ENCODE measurements at places on chromosomes 3 and 15.

DNA sequence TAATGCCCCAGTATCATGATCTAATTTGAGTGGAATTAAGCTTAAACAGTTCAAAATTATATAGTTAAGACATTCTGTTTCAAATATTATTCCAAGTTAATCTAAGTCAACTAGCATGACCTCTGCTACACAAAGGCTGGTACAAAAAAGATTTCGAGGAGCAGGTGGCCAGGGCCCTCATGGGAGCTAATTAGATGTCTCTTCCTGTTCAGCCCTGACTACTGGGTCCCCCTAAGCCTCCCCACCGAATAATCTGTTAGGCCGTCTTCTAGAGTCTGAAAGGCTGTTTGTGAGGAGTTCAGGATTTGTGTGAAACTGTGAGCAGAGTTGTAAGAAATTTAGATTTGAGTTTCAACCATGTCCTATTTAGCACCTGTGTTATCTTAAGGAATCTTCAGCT, 75.4 kb downstream of the PPM1L start:
- no peak for DNase-seq

DNA sequence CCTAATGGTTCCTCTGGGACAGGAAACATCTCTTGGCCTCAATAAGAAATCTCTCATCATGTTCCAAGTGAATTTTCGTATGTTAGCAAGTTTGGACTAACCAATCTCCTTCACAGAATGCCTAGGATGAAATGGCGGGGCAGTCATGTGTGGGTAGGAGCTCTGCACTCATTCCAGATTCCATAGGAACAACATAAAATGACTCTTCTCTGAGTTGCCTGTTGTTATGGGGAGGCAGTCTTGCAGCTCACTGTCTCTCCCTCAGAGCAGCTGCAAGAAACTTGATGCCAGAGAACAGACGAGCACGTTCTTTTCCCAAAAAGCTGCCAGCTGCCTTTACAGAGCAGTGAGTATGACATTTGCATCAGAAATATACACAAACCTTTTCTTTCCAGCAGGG, 34.1 kb downstream of the SPATA12 start:
- peak; percentile 50 for DNase-seq

GRCh38 chr15:58573270-58573669, 141.5 kb downstream of the LIPC start:
- no peak for DNase-seq

GRCh38 chr3:121155028-121155427, 247.0 kb downstream of the STXBP5L start:
- DNase-seq: peak; percentile 0

- DNase-seq: no peak
Observed at GRCh38 chr15:37070686-37071085, 29.7 kb downstream of the MEIS2 start.

GRCh38 chr3:153232851-153233271, 70.8 kb downstream of the RAP2B start:
- peak; percentile 83 for DNase-seq

DNA sequence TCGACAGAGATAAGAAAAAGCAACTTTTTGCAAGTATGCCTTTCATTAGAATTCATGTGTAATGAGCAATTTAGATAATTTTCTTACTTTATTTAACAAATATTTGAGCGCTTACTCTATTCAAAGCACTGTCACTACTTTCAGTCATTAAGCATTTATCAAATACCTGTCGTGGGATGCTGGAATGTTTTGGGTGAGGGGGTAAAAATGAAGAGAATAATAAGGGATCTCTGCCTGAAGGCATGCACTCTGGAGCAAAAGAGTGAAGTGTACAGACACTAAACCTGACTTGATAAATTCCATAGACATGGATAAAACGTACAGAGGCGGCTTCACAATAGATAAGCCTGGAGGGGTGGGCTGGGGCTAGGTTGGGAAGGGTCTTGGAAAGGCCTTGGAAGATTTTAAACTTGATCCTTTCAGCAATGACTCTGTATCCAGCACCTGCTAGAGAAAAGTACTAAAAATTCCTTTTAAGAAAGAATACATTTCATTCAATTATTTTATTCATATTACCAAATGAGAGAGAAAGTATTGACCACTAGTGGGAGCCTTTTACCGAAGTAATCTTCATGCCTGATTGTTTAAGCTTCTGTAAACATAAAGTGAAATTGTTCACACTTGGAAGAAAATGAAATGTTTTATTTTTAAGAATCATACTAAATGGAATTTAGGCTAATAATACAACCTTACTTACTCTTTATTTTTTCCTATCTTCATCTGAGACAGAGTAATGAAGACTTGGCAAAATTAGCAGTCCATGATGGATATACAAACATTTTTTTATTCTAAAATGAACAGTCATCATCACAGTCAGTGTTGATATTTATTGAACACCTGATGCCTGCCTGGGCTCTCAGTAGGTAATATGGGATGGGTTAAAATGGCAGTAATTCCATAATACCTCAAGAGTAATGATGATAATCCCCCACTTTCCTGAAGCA, 113.2 kb downstream of the PPP2R3A start:
- DNase-seq: peak; percentile 31

GRCh38 chr3:88410259-88410658, 260.5 kb downstream of the C3orf38 start:
- no peak for DNase-seq

DNA sequence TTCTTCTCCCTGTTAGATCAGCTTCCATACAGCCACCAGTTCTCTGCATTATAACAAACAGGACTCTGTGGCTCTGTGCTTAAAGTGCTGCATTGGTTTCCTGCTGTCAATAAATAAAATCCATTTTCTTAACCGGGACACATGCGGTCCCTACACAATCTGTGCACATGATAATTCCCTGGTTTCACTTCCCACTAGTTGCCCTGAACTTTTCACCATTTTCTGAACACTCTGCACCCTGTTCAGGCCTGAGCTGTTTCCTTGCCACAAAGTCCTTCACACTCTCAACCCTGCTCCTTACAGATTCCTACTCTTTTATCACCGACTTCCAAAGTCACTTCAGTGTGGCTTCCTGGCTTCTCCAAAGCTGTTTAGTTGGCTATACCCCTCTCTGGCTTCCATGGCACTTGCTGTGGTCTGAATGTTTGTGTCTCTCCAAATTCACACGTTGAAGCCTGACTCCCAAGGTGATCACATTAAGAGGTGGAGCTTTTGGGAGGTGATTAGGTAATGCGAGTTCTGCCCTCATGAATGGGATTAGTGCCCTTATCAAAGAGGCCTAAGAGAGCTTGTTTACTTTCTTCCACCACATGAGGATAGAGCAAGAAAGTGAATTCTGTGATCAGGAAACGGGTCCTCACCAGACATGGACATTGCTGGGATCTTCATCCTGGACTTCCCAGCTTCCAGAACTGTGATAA, 233.4 kb downstream of the CHST2 start:
- no peak for DNase-seq

DNA sequence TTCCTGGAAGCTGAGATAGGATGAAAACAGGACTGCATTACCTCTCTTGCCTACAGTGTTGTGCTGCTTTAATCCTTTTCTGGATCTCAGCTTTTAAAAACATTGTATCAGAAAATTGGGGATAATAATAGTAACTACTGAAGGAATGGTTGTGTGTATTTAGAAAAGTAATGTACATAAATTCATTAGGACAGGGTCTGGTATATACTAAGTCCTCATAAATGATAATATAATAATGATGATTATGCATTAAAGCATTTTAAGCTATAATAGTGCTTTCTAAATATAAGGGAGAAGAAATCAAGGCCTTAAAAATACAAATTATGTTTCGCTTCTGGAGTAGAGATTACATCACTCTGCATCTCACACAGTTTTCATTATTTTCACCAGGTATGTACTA, 530.1 kb downstream of the ZNF385D start:
- DNase-seq: no peak

DNA sequence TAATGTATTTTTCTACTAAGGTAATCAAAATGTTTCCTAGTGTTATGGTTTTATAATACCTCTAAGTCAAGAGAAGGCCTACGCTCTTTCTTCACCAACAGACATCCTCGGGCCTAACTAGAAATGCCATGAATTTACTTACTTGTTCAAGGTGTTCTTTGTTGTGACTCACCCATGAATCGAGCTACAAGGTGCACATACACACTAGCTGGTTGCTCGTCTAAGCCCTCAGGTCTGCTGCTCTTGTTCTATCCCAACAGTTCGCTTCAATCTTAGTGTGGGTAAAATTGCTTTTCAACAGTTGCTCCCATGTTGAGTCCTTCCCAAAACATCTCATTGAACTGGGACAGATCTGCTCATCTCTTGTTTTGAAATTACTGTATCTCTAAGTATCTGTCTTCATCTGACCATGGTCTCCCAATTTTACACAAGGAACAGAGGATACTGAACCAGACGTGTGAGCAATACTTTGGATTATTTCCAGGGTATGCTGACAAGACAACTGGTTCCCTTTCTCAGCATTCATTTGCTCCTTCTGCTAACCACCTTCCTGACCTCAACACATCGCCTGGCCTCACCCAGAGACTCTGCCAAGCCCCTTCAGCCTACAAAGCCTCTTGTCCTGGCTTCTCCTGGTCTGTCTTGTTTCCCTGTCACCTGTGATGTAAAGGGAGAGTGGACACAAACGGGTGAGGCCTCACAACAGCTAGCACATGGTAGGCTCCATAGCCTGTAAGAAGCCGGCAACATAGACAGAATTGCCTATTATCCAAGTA, 84.2 kb downstream of the NEDD4 start:
- peak; percentile 85 for DNase-seq

- peak; percentile 79 for DNase-seq
Observed at GRCh38 chr3:172550347-172550943, 27.2 kb upstream of the TNFSF10 start.

- DNase-seq: no peak
Observed at GRCh38 chr3:156718622-156719306, 44.4 kb downstream of the TIPARP start.

- no peak for DNase-seq
Observed at GRCh38 chr3:190371152-190371551, 16.8 kb upstream of the CLDN16 start.

DNA sequence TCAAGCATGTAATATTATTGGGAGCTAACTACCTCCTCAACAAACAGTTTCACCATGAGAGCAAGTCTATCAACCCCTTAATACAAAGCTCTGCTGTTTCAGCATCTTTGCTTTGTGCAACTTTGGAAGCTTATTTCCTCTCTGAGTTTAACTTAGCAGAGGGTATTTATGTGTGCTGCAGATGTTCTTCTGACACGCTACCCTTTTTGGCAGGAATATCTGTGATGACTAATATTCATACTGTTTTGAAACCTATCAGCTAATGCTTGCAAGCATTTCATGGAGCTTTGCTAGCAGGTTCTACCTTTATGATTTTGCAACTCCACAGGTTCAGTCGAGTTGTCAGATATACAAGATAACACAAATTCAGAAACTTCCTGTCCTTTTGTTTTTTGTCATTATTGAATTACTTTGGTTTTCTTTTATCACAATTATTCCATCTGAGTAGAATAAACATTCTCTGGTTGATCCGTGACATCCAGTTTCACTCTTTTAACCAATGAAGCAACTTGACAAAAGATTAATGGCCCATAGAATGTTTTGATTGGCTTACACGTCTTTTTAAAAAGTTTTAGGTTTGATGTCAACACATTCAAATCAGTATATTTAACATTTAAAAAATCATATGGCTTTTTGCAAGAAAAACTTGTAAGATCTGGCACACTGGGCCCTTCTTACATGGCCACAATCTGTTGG, 1.7 kb upstream of the SLC9A9 start:
- DNase-seq: peak; percentile 85

GRCh38 chr3:193908181-193908744, 227.7 kb upstream of the HES1 start:
- DNase-seq: no peak

DNA sequence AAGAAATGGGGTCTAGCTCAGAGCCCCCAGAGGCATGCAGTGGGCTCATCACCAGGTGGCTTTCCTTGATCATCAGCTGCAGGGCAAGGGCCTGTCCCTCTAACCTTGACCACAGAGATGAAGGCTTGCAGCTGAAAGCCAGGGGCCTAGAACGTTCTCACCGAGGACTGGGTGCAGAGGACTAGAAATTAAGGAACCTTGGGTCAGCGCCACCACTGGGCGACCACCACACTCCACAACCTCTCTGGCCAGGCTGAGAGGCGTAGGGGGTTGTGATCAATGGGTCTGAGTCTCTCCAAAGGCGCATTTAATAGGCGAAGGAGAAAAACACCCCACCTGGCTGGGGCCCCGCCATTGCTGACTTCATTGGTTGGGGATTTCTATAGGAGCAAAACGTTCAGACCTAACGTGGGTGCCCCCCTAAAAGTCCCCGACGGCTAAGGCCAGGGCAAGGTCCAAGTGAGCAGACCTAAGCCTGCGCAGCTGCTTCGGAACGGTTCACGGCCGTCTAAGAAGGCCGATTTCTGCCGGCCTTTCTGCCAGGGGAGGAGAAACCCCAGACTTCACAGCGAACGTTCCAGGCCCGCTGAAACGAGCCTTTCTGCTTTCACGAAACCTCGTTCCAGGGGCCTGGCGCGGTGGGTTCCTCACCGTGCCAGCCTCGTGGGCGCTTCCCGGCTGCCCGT, 915 bp downstream of the BCL2L10 start:
- no peak for DNase-seq

DNA sequence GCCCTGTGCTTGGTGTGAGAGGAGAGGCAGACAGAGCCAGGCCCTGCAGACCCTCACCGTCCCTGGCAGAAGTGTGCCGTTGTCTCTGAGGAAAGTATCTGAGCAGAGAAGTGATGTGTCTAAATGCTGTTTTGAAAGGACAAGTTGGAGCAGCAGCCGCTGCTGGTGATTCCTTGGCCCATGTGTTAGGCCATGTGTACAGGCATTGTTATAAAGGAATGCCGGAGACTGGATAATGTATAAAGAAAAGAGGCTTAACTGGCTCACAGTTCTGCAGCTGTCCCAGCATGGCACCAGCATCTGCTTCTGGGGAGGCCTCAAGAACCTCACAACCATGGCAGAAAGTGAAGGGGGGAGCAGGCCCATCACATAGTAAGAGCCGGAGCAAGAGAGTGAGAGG, 334.6 kb upstream of the ATP10A start:
- DNase-seq: no peak

DNA sequence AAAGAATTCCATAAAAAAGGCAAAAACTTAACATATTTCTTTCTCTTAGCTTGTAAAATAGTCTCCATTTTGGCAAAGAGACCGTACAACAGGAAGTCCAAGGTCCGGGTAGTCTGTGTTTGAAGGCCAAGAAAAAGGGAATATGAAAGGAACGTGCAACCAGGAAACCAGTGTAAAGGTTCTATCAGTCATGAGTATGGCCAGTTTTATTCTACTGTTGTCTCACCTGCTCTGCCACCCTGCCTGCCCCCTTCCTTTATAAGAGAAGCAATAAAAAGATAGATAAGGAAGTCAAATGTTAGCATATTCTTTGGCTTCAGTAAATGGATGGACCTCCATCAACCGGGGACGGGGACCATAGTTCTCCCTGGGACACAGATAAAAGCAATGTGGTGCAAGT, 370.6 kb upstream of the ROBO2 start:
- DNase-seq: no peak

DNA sequence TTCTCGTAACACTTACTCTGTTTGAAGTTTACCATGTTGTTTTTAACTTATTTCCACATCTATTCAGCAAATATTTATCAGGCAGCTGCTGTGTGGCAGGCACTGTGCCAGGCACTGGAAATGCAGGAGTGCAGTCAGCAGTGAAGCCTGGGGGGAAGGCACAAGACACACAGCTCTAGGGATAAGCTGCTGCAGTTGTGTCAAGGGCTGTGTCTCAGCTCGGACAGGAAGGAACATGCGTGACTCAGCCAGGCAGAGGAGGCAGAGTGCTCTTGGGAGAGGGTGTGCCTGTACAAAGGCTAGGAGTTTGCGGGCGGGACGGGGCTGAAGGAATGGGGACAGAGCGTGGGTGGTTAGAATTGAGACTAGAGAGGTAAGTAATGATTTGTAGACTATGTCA, 24.7 kb downstream of the LYSMD4 start:
- peak; percentile 77 for DNase-seq

- DNase-seq: peak; percentile 23
Observed at GRCh38 chr15:63331456-63331855, 50.2 kb downstream of the CA12 start.
